Stimulated activated CD8-positive, alpha-beta memory T cell treated with anti-CD3 and anti-CD28 coated beads, Interleukin-12 subunit alpha, Interleukin-12 subunit beta, amount 100 ng/mL, for 4 hours (primary cell): ENCODE measurements at places on chromosomes 6 and 20.

GRCh38 chr6:164013480-164014208, 599.1 kb downstream of the QKI start:
- DNase-seq = no peak

- no peak for DNase-seq
These were observed 26.9 kb upstream of the CBLN4 start for GRCh38 chr20:56032251-56032650.

GRCh38 chr6:169959136-169960002, 207.9 kb downstream of the ERMARD start:
- no peak for DNase-seq

GRCh38 chr6:70842541-70842940, 114.3 kb downstream of the B3GAT2 start:
- DNase-seq = no peak

DNA sequence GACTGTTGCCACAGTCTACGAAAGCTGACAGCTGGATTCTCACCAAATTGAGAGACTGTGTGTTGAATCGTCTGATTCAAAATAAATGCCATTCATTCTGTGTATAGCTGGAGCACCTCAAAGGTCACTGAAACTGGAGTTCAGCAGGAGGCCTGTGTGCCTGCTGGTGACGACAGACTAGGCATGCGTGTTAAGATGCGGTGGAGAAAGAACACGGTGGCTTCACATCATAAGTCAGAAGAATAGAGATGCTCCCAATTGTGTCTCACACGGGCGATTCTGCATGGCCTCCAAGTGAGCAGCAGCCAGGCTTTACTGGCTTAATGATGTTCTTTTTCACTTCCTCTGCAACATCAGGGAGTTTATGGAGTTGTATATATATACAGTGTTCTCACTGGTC, 32.3 kb downstream of the SNHG17 start:
- no peak for DNase-seq

DNA sequence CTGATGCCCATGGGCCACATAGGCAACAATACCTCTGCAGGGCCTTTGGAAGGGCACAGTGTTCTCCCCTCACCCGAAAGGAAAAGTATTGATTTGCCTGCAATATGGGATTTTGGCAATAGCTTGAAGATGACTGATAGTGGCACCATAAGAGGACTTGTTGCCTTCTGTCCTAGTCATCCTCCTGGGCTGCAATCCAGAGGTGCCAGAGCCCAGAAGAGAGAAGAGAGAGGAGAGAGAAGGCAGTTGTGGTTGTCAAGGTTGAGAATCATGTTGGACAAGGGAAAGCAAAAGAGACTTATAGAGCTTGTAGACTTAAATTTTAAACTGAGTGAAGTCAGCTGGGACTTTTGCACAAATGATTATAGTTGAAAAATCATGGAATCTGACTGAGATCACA, 14.6 kb downstream of the HDGFL1 start:
- no peak for DNase-seq
